ENCODE measurements at places on chromosomes 13 and 19.
A peak's percentile ranks its signal among the peaks of the same experiment; 100 is the strongest.

GRCh38 chr19:9909251-9909650 is 27.1 kb downstream of the OLFM2 start:
- no peak for DNase-seq

DNA sequence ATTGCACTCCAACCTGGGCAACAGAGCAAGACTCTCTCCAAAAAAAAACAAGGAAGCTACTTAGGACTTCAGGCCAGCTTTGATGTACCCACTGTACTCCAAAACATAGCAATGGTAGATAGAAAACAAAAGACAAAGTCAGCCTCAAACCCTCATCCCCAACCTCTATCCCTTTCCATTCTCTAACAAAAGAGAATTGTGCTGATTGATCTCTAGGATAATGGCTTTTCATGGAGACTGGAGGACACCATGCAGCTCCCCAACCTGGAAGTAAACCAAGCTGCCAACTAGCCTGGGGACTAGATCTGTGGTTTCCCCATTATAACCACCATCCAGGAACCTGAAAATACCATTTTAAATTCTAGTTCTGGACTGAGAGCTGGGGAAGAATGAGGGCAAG is 4.3 kb upstream of the ZDHHC20 start:
- no peak for DNase-seq

DNA sequence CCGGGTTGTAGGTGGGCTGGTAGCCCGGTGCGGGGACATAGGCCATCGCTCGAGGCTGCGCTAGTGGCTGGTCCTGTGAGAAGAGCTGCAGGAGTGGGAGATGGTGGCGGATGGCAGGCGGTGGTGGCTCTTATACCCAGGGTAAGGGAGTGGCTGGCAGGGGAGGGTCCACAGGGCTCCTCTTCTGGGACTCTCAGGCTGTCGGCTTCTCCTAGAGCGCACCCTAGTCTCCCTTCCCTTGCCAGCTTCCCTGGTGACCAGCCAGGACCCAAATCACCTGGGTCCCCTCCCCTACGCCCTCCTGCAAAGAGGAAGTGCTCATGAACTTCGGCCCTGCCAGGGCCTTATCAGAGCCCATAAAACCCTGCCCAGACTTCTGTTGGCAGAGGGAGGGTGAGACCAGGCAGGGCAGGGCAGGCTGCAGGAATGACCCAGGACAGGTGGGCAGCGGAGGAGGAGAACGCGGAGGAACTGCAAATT is at the start of gene LGALS4:
Gene LGALS4 (minus strand): TSS at position 105 of the 480 bp plus-strand sequence. CDS start 59 bp downstream, at position 46.
- no peak for DNase-seq

- peak; percentile 20 for DNase-seq
Observed at GRCh38 chr13:50357586-50358118, 342.4 kb downstream of the KCNRG start.

- DNase-seq = no peak
Observed at GRCh38 chr13:97496511-97496910, 62.5 kb downstream of the RAP2A start.

DNA sequence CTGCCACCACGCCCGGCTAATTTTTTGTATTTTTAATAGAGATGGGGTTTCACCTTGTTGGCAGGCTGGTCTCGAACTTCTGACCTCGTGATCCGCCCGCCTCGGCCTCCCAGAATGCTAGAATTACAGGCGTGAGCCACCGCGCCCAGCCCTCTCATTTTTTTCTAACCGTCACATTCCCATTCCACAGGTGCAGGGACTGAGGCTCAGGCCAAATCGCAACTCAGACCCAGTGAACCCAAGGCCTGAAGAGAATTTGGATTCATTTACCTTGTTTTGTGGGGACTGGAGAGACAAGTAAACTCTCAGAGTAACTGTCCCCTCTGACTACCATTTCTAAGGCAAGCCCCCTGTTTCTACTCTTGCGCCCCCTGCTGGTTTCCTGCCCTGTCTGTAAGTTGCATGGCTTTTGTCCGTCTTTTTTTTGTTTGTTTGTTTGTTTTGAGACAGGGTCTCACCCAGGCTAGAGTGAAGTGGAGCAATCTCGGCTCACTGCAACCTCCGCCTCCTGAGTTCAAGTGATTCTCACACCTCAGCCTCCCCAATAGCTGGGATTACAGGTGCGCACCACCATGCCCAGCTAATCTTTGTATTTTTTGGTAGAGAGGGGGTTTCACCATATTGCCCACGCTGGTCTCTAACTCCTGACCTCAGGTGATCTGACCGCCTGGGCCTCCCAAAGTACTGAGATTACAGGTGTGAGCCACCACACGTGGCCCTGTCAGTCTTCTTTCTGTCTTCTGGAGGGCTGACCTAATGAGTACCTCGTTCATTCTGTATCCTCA is 2.3 kb upstream of the STRN4 start:
- no peak for DNase-seq

GRCh38 chr19:53904909-53905308 is 4.2 kb upstream of the CACNG7 start:
- DNase-seq = no peak

DNA sequence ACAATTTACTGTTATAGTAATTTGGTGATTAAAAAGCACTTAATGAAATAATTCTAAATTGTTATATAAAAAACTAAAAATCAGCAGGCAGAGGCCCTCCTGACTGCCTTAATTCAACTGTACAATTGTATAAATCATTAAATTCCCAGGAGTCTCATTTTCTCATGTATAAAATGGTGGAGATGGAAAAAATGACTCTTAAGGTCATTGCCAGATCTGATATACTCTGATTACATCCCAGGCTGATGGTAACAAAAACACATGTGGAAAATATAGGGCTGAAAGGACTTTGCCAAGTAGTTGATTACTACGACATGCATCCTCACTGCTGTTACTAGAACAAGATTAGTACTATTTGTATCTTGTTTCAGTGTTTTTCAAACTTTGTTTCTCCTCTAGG is 1020.0 kb upstream of the SLC10A2 start:
- DNase-seq = no peak

DNA sequence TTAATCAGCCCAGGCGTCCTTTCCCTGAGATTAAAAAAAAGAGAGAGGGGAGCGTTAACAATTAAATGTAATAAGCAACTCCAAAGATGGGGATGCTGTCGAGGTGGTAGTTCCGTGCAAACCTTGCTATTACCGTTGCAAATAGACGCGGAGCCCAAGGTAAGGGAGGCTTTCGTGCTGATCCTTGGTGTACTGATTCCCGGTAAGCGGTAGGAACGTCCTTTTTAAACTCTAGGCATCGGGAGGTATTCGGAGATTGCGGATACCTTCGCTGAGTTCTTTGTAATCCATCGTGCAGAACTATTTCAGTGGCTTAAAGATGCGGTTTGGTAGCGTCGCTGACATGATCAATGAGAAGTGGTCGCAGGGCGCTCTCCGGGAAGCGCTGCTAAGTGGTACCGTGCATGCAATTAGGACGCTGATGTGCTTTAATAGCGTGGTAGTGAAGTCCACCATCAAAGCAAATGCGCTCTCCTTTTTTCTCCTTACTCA is 3.1 kb downstream of the SLITRK5 start:
- DNase-seq = no peak

DNA sequence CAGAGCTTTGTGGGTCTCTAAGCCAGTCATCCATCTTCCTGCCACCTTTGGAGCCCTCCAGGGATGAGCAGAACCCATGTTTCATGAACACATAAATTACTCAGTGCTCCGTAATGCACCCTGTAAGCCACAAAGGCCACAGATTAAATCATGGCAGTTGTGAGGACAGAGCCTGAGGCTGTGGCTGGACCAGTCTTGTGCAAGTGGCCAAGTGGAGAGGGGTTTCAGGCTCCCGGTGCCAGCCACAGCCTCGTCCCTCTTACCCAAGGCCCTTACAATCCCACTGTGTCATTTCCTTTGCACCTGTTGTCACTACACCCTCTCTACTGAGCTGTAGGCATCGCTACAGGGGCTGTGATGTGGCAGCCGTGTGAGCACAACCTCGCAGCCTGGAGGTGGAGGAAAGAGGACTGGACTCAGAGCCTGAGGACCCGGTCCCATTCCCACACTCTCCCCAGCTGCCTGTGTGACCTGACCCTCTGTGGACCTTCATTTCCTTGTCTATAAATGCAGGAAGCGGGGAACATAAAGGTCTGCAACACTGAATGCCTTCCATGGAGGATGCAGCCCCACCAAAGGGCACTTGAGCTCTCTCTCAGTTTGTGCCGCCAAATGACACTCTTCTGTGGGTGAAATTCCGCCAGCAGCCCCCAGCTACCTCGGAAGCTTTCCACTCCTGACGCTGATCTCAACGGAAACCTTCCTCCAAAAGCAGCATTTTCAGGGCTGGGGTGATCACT is 792.0 kb downstream of the UQCRFS1 start:
- no peak for DNase-seq

DNA sequence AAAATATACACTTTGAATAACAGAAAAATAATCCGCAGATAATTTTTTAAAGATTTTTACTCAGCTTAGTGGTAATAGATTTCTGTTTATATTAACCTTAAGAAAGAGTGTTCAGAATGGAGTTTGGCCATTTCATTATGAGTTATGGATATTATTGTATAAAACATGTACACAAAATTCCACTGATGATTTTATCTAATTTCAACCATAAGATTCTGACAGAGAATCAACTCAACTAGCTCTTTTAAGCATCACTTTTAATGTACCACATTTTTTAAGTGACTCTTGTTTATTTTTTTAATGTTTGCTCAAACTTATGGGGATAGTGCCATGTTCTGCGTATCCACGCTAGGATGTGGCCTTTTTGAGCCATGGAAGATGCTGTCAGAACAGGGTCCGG is 75.7 kb downstream of the COL4A2 start:
- no peak for DNase-seq

DNA sequence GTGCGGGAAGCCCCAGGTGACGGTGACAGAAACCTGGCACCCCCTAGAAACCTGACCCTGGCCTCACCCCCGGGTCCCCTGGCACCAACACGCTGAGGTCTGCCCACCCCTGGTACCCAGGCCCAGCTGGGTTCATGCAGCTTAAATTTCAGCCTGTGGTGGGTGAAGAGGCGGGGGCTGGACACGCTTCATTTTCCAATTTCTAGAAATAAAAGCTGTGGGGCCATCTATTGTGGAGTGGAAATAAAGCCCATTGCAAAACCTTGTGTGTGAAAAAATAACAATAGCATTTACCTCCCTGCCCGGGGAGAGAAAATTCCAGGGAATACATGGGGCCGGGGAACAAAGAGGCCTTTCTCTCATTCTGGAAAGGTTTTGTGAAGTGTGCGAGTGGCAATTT is 7.5 kb upstream of the FUT5 start:
- DNase-seq = no peak

DNA sequence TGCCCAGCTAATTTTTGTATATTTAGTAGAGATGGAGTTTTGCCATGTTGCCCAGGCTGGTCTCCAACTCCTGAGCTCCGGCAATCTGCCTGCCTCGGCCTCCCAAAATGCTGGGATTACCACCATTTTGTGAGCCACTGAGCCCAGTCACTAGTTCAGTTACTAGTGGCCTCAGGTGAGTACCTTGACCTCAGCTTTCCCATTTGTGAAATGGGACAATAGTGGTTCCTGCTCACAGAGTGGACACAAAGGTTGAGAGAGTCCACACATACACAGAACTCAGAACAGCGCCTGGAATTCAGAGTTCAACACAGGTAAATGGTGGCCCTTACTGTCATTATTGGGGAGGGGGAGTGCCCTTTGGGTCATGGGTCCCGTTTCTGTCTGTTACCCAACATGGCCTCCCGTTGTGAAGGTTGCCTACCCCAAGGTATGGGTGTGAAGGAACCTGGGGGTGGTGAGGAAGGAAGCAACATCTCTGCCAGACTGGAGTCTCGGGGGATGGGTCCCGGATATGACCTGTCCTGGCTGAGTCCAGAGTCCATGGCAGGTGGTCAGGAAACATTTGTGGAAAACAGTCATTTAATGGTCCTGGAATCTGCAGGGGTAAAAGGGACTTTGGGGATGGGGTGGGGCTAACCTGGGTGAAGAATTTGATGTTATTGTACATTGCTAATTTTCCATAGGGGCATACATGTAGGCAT is 11.7 kb upstream of the IRGC start:
- DNase-seq = no peak
